ENCODE measurements at places on chromosomes 12 and 14. TPM values are rescaled to one million over a fixed set of nuclear protein-coding genes. Genes with fewer than 3 reads are reported as not detected.

- H3K27me3 ChIP-seq = no peaks in the 10 kb centered on the region
- no peak overlapping the region for H3K4me3 ChIP-seq
- peak overlapping the region; percentile 77 for H3K27ac ChIP-seq
- H3K4me1 ChIP-seq = peaks cover 23% of the 10 kb centered on the region
- no peak for DNase-seq
- H3K36me3 ChIP-seq = peaks cover 25% of the 10 kb centered on the region
Observed at GRCh38 chr12:119674560-119674959, 6.6 kb downstream of the PRKAB1 start.

GRCh38 chr14:62645649-62646048 lies 399.6 kb downstream of the KCNH5 start:
- H3K27me3 ChIP-seq = no peaks in the 10 kb centered on the region
- H3K4me3 ChIP-seq = no peak overlapping the region
- DNase-seq = no peak

DNA sequence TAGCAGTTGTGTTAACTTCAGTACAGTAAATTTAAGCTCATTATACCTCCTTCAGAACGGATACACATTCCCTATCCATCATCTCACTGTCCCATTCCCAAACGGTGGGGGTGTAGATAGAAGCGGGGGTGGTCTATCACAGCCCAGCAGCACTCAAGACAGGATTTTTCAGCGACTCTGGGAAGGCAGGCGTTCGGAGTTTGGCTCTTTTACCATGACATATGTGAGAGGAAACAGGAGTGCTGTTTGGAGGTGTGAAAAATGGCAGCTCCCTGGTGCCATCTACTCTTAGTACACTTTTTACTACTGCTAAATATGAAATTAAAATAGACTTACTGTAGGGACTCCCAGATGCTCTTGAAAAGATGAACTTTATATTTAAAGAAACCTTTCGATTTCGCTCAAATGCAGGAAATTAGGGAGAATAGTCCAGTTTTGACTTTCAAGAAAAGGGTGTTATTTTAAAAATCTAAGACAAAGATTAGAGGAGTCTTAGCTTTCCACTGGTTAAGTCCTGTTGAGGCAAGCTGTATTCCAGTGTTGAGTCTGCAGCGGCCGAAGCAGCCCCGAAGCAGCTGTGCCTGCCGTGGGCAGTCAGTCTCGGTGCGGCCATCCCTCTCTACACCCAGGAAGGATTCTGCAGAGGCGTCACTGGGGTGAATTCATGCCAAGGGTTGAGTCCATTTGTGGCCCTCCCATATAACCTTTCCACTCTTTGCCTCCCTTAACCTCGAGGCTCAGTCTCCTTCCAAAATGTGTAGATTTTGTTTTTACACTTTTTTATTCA lies 42.1 kb downstream of the KCNMB4 start:
- H3K36me3 ChIP-seq = peaks cover 7% of the 10 kb centered on the region
- DNase-seq = no peak
- no peaks in the 10 kb centered on the region for H3K4me1 ChIP-seq
- no peaks in the 10 kb centered on the region for H3K27me3 ChIP-seq
- no peak overlapping the region for H3K27ac ChIP-seq

DNA sequence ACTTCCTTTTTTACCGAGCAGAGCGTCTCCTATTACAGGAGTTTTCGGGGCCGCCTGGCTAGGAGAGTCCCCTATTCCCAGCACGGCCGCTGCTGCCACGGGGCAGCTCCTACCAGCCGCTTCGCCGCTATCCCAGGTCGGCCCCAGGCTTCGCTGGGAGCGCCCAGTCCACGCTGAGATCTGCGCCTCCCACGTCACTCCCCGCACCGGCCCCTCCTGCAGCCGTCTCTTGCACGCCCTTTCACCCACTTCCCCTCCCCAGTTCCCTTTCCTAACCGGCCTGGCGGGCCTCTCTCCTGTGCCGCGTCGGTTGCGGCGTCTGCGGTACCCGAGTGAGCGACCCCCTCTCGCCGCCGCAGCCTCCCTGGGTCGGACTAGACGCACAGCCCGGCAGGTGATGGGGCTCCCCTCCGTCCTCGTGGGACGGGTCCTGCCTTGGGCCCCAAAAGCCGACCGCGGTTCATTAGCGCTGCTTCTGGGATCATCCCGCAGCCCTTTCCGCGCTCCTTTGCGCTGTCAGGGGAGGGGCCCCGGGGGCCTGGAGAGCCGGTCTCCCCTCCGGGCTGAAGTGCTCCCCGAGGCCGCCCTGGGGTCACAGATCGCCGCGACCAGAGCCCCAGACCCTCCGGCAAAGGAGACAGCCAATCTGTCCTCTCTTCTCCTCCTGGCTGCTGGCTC lies 1318.4 kb downstream of the TMEM121 start:
- no peaks in the 10 kb centered on the region for H3K4me1 ChIP-seq
- DNase-seq = peak; percentile 85
- H3K27ac ChIP-seq = peak overlapping the region; percentile 84
- H3K4me3 ChIP-seq = peak overlapping the region; percentile 59

DNA sequence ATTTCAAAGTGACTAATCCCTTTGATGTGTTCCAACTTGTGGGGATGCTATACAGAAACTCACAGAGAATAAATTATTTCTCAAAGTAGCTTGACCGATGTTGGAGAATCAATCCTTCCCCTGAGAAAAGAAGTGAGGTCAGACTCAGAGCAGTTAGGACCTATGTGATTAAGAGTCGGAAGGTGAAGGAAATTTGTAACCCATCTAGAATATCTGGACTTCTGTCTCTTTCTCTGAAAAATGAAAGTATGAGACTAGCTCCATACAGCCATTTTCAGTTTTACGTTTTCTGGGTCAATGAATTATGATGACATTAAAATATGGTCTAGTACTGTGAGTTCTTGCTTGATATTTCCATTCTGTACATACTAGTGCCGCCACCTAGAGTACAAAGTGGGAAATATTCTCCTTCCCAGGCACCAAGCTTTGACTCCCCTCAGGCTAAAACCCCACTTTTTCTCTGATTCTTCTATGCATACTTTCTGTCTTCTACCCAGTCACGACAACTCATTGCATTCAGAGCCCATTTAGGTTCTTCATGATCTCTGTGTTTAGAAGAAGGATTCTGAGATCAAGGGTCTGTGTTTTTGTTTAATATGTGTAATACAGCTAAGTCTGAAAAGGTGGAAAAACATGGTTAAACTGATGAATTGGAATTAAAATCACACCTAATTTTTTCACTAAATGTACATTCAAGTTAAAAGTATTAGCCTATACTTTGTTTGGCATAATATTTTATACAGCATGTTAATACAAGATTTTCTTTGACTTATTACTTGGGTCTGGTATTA lies 6.9 kb upstream of the NTS start:
- H3K36me3 ChIP-seq = no peaks in the 10 kb centered on the region
- H3K4me3 ChIP-seq = peak overlapping the region; percentile 12
- no peak for DNase-seq
- H3K27ac ChIP-seq = no peak overlapping the region
- H3K27me3 ChIP-seq = no peaks in the 10 kb centered on the region
- H3K4me1 ChIP-seq = no peaks in the 10 kb centered on the region

DNA sequence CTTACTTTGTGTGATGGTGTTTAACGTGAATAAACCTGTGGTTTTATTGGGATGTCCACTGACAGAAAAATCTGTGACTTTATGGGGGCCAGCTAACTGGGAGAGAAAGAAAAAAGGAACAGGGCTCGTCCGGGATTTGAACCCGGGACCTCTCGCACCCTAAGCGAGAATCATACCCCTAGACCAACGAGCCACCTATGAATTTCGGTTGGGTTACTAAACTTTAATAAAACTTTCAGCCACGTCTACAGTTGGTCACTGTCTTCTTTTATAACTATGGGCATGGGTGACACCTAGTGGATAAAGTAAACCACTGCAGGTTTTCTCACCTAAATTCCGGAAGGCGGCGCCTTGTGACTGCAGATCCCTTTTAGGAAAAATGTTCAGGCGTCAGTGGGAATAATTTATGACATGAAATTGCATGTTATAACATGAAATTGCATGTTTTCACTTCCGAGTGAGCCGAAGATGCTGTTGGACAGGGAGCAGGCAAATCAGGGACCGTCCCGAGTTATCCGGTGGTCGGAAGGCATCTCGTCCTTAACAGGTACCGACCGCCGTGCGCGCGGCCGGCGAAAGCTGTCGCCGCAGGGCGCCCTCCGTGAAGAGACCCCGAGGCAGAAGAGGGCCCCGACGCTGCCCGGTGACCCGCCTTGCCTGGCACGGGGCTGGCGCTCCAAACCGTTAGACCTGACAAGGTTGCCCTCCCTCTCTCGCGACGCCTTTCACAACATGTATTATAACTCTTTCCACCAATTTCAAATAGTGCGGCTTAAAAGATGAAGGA lies 18.2 kb upstream of the RNASE12 start:
- no peaks in the 10 kb centered on the region for H3K36me3 ChIP-seq
- peak overlapping the region; percentile 95 for H3K4me3 ChIP-seq
- H3K27me3 ChIP-seq = no peaks in the 10 kb centered on the region
- DNase-seq = peak; percentile 66
- peak overlapping the region; percentile 48 for H3K27ac ChIP-seq

GRCh38 chr12:58313091-58313855 lies 371.9 kb downstream of the ATP23 start:
- H3K4me3 ChIP-seq = no peak overlapping the region
- no peaks in the 10 kb centered on the region for H3K36me3 ChIP-seq
- H3K4me1 ChIP-seq = no peaks in the 10 kb centered on the region
- no peaks in the 10 kb centered on the region for H3K27me3 ChIP-seq
- H3K27ac ChIP-seq = no peak overlapping the region
- no peak for DNase-seq

DNA sequence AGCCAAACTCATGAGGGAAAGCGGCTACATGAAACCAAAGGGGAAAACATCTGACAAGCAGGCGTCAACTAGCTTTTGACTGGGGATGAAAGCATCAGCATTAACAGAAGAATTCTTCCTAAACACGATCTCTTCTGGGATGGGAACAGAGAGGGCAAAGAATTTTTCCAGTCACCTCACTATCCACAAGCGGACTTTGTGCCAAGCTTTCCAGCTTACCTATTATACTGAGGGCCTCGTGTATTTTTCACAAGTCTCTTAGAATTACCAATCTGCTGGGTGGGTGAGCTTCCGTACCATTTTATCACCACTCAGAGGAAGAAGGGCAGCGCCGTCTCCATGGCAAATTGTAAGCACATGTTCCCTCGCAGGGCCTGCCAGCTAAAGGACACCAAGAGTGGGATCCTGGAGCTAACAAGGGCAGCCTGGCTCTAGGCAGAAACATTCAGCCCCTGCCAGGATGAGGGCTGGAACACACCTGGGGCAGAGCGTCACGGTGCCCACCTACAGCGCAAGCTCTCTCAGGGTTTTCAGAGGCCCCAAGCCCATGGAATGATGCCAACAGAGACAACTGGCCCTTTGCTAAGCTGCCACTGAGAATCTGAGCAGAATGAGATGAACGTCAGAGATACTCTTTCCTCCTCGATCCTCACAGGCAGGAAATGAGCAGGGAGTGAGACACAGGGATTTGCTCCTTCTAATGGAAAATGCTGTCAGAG lies 74.6 kb downstream of the CHGA start:
- H3K27ac ChIP-seq = no peak overlapping the region
- H3K27me3 ChIP-seq = no peaks in the 10 kb centered on the region
- no peak overlapping the region for H3K4me3 ChIP-seq
- DNase-seq = no peak
- H3K36me3 ChIP-seq = no peaks in the 10 kb centered on the region

DNA sequence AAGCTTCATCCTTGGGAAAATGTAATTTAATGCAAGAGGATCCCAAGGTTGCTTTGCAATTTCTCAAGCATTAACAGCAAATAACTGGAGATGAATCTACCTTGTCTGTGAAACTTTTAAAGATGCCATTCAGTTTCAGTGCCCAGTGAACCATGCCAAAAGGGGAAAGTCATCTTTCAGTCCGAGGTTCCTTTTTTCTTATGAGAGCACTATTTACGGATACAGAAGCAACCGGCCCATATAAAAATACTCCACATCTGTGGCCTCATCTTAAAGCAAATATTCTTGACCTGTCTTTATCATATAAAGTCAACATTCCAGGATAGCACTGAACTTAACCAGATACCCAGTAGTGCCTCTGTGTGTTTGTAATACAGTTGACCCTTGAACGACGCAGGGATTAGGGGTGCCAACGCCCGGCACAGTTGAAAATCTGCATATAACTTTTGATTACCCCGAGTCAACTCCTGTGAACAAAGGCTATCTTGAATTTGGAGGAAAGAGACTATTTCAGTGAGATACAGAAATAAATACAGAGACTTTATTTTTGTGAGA lies 209.4 kb downstream of the PCNX1 start:
- no peaks in the 10 kb centered on the region for H3K27me3 ChIP-seq
- H3K36me3 ChIP-seq = no peaks in the 10 kb centered on the region
- no peak for DNase-seq
- no peaks in the 10 kb centered on the region for H3K4me1 ChIP-seq

DNA sequence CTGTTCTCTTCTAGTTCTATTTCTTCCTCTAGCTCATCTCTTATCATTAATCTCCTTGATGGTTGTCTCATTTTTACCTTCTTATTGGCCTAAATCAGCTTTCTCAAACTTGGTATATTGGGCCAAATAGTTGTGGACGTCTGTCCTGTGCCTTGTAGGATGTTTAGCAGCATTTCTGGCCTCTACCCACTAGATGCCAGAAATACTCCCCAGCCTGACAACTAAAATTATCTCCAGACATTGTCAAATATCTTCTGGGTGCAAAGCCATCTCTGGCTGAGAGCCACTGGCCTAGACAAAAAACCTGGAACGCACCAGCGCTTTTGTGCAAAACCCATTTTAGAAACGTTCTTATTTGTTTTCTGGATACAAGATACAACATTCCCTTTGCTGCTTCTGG lies 38.8 kb upstream of the LRRC10 start:
- no peaks in the 10 kb centered on the region for H3K27me3 ChIP-seq
- no peaks in the 10 kb centered on the region for H3K36me3 ChIP-seq
- no peaks in the 10 kb centered on the region for H3K4me1 ChIP-seq
- H3K27ac ChIP-seq = no peak overlapping the region
- no peak overlapping the region for H3K4me3 ChIP-seq

DNA sequence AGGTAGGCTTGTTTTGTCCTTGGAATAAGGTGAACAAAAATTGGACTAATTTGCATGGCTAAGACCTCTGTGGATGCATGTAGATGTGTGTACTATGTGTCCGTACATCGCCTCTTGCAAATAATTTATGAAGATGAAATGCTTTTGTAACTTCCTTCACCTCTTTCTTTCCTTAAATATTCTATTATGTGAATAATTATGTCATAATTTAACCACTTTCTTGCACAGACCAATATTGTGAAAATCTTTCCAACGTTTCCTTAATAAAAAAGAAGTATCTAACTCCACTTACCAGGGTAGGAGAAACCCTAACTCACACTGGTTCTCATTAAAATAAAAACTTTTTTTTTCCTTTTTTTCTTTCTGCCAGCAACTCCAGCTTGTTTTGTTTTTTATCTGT lies 4.0 kb downstream of the NANOG start:
- no peak overlapping the region for H3K27ac ChIP-seq
- H3K27me3 ChIP-seq = peaks cover 3% of the 10 kb centered on the region
- DNase-seq = no peak
- H3K4me1 ChIP-seq = no peaks in the 10 kb centered on the region

OR6C6 gene
- total RNA-seq = not detected

CAPZA3 gene
- total RNA-seq = not detected

METTL1 gene
- 5.6 TPM for total RNA-seq

KRT78 gene
- not detected for total RNA-seq

MNAT1 gene
- total RNA-seq = 32.6 TPM

DLGAP5 gene
- 0.12 TPM for total RNA-seq

B4GALNT1 gene
- 6.0 TPM for total RNA-seq

Measured in heart left ventricle (tissue), 16 donors.